ENCODE measurements at places on chromosomes 5 and 9. TPM values are rescaled to one million over a fixed set of nuclear protein-coding genes. Genes with fewer than 3 reads are reported as not detected.

FOXI1 gene
- not detected for total RNA-seq

ACTBL2 gene
- 0.16 TPM for total RNA-seq

ADGRV1 gene
- total RNA-seq = 0.42 TPM

ECM2 gene
- total RNA-seq = not detected

PSMD5 gene
- total RNA-seq = 17.4 TPM

INSL6 gene
- not detected for total RNA-seq

NUTM2G gene
- not detected for total RNA-seq

PLAC8L1 gene
- not detected for total RNA-seq

TTLL11 gene
- 1.3 TPM for total RNA-seq

ANKRD20A1 gene
- total RNA-seq = not detected

MACROH2A1 gene
- 576 TPM for total RNA-seq

RNF224 gene
- total RNA-seq = 0.38 TPM

AIF1L gene
- total RNA-seq = 0.69 TPM

HRH2 gene
- total RNA-seq = not detected

C5orf52 gene
- total RNA-seq = not detected

RBM18 gene
- 4.4 TPM for total RNA-seq

CRB2 gene
- 0.78 TPM for total RNA-seq

CA9 gene
- total RNA-seq = 95.4 TPM

CD180 gene
- total RNA-seq = not detected

RANBP3L gene
- not detected for total RNA-seq

PAXX gene
- 179 TPM for total RNA-seq

ANGPTL2 gene
- 0.29 TPM for total RNA-seq

ROPN1L gene
- not detected for total RNA-seq

CLIC3 gene
- 17.0 TPM for total RNA-seq

LIFR gene
- total RNA-seq = not detected

ELOVL7 gene
- 6.4 TPM for total RNA-seq

HK3 gene
- not detected for total RNA-seq

LAMC3 gene
- total RNA-seq = not detected
